Thyroid gland (tissue), 4 donors: ENCODE measurements at places on chromosomes 6 and 20. TPM values are rescaled to one million over a fixed set of nuclear protein-coding genes. Genes with fewer than 3 reads are reported as not detected.

Gene PEX7
- 18.9 TPM for total RNA-seq

Gene HEY2
- total RNA-seq = 5.5 TPM

Gene MEP1A
- not detected for total RNA-seq

Gene AIF1
- total RNA-seq = 21.3 TPM

DNA sequence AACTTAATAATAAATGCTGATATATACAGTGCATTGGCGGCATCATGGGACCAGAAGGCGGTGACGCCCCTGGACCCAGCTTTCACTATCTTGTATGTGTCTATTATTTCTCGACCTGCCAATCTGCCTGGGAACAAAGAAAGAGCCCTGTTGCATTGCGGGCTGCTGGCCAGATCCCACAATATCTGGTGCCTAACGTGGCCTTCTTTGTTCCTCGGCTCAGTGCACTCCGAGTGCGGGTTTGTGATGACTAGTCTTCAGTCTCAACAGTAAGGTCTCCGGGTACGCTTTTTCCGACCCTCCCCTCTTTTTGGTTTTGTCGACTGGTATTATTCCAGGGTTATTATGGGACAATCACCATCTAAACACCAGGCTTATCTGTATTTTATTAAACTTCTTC is 291.5 kb downstream of the TBC1D32 start:
- no peaks in the 10 kb centered on the region for H3K36me3 ChIP-seq
- no peak overlapping the region for H3K27ac ChIP-seq
- no peaks in the 10 kb centered on the region for H3K4me1 ChIP-seq
- no peaks in the 10 kb centered on the region for H3K27me3 ChIP-seq

DNA sequence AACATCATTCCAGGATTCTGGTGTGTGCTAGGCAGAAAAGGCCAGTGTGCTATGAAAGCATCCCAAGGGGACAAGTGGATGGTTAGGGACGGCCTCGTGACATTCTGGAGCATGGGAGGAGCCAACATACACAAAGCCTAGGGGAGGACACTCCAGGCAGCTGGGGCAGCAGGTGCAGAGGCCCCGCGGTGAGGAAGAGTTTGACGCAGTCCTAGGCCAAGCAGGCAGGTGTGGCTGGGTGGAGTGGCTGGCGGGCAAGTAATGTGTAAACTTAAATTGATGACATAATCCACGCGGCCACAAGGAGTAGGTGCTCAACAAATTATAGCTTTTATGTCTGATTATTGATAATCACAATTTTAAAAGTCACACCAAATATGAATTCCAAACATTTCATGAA is 93.6 kb downstream of the TMEM242 start:
- no peak for DNase-seq
- peaks cover 8% of the 10 kb centered on the region for H3K4me1 ChIP-seq
- no peaks in the 10 kb centered on the region for H3K27me3 ChIP-seq
- no peaks in the 10 kb centered on the region for H3K36me3 ChIP-seq
- no peak overlapping the region for H3K27ac ChIP-seq
- H3K4me3 ChIP-seq = no peak overlapping the region

DNA sequence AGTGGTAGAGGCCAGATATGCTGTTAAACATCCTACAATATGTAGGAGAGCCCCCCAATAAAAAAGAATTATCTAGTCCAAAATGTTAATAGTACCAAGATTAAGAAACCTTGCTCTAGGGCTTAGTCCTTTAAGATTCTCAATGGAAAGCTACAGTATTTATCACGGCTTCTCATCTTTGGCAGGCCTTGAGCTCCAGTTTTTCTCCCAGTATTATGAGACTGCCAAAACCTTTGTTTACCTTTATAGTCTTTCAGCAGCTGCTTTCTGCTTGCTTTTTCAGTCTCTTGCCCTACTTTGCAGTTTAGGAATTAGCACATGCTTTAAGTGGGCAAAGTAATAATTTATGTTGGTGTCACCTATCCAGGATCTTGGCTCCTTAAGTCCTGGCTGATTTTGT is 59.7 kb downstream of the NHLRC1 start:
- H3K4me3 ChIP-seq = no peak overlapping the region
- no peak overlapping the region for H3K27ac ChIP-seq
- H3K4me1 ChIP-seq = no peaks in the 10 kb centered on the region
- DNase-seq = no peak

GRCh38 chr6:24858177-24858653 is 59.5 kb upstream of the ARMH2 start:
- H3K27ac ChIP-seq = peak overlapping the region; percentile 10
- no peak overlapping the region for H3K4me3 ChIP-seq
- H3K27me3 ChIP-seq = no peaks in the 10 kb centered on the region
- no peaks in the 10 kb centered on the region for H3K36me3 ChIP-seq
